ENCODE measurements at places on chromosomes 5 and 9. TPM values are rescaled to one million over a fixed set of nuclear protein-coding genes. Genes with fewer than 3 reads are reported as not detected.

DNA sequence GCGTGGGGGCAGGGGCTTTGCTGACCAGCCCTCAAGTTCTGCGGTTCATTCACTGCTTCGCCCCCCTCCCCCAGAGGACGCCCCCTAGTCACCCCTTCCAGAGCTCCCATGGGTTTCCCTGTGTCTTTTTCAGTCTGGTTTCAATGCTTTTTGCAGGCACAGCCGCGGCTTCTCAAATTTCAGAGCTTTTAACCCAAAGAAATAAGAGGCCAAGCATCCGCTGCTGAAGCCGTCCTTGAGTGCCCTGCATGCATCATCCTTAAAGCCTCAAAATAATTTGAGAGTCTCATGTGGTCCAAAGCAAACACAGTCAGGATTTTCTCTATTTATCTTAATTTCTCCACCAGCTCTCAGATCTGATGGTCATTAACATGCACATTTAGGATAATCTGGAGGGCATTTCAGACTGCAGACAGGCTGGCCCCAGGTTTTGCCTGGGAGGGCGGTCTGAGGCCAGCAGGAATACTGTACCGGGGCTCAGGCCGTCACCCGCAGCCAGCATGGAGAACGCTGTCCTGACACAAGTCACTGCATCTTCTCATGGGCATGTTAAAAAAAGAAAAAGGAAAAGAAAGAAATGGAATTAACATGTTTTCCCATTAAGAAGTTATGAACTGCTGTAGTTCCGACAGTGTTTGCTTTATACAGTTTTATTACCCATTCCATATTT lies 420.8 kb upstream of the IRX4 start:
- DNase-seq, result peak; percentile 43

The GMCL2 gene
- total RNA-seq, result not detected

GRCh38 chr9:3331801-3332200 lies 194.0 kb downstream of the RFX3 start:
- no peak for DNase-seq

GRCh38 chr9:22238809-22239684 lies 207.6 kb upstream of the DMRTA1 start:
- DNase-seq, result peak; percentile 36

DNA sequence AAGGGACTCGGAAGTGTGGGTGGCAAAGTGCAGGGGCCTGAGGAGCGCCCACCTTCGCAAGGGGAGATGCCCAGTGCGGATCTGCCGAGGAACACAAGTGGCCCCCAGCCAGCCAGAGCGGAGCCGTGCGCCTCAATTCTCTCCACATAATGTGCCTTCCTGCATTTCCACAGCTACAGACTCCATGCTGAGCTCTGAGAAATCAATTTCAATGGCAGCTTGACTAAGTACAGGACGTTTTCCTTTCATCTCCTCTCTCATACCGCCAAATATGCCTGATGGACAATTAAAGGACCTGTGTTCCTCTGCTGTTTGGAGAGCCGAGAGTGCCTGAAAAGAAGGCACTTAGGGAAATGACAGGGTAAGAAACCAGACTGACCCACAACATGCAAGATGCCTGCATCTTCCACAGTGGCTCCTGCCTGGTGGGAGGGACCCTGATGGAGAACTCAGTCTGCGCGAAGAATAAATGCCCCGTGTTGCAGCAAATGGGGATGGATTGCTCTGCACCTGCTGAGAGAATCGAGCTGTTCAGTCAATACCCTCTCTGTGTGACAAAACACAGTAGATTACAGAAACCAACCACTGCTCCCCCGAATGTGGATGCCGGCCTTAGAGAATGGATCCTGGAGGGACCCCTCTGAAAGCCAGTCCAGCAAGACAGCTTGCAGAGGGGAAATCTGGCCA lies 38.6 kb upstream of the OLFM1 start:
- DNase-seq, result no peak

- DNase-seq, result peak; percentile 54
Measured at GRCh38 chr5:151721087-151721646, 34.5 kb upstream of the SPARC start.

- no peak for DNase-seq
Measured at GRCh38 chr9:121927636-121928035, 165.5 kb downstream of the TTLL11 start.

DNA sequence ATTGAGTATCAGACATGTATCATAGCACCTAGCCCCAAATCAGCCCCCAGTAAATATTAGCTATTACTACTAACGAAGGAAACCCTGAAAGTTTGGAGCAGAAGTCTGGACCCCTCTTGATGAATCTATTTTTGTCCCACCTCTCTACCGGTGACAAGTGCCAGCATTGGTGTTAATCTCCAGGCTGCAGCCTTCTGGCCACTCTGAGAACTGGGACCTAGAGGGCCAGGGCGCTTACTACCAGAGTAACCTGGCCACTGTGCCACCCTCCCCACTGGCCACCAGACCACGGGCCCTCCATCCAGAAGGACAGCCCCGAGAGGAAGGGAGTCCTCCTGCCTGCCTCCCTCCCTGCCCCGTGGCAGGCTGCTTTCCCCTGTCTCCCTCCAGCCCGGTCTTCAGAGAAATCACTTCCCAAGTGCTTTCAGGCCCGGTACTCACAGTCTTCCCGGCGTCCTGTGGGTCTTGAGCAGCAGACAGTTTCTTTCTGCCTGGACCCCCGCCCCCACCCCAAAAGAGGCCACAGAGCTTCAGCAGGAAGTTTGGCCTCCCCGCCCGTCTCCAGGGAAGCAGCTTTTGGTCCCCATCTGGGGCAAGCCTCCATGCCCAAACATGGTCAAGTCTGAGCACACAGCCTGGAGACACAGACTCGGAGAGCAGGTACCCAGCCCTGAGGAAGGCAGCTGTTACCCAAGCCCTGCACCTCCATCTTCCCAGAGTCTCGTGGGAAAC lies at the start of gene KCNMB1:
Gene KCNMB1 (minus strand): TSS at position 550 of the 732 bp plus-strand sequence. CDS start 3,920 bp downstream, outside the sequence.
- no peak for DNase-seq

DNA sequence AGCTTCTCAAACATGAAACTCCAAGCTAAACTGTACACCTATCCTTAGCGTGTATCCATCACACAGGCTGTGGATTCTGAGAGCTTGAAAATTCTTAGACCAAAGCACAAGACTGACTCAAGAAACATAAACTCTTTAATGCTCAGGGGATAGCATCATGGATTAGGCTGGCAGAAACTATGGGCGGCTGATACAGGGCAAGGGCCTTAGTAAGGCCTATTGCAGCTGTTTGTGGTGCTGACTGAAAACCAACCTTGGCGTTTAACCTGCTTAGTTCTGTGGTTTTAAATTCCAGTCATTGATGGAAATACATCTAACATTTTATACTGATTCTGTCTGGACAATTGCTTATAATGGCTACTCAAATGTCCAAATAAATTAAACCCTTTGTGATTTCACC lies 183.7 kb downstream of the TLR4 start:
- no peak for DNase-seq

- no peak for DNase-seq
Measured at GRCh38 chr5:123364441-123365155, 58.6 kb downstream of the CEP120 start.

- no peak for DNase-seq
Measured at GRCh38 chr9:137113385-137114159, 961 bp downstream of the DPP7 start.

DNA sequence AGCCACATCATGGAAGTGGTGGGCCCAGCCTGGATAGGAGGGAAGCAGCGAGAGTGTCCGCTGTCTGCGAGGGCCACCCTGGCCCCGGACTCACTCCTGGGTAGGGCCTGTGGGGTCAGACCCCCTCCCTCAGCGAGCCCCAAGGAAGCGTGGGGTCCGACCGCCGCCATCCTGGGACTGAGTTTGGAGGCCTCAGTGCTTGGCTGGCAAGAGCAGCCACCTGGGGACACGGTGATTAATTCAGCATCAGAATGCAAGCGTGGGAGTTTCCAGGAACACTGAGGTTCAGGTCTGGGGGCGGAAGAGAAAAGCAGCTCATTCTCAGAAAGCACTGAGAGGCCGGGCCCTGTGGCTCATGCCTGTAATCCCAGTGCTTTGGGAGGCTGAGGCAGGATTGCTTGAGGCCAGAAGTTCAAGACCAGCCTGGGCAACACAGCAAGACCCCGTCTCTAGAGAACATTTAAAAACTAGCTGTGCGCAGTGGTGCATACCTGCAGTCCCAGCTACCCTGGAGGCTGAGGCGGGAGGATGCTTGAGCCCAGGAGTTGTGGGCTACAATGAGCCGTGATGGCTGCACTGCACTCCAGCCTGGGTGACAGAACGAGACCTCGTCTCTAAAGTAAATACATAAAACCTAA lies 18.3 kb upstream of the CAMSAP1 start:
- DNase-seq, result no peak

GRCh38 chr5:100553209-100553608 lies 18.0 kb downstream of the FAM174A start:
- DNase-seq, result no peak

- no peak for DNase-seq
Measured at GRCh38 chr5:88438006-88438405, 169.4 kb upstream of the TMEM161B start.

The TEX48 gene
- total RNA-seq, result not detected

All from tongue (tissue), 3 donors.